NCI-H345 (cell line): ENCODE measurements at places on chromosomes 13 and 19.

- no peak for DNase-seq
Measured at GRCh38 chr13:100154842-100155416, 66.0 kb downstream of the PCCA start.

GRCh38 chr13:80873589-80873988 is 532.7 kb upstream of the SPRY2 start:
- DNase-seq: no peak

GRCh38 chr13:112668924-112669323 is 20.9 kb upstream of the ATP11A start:
- DNase-seq: no peak

DNA sequence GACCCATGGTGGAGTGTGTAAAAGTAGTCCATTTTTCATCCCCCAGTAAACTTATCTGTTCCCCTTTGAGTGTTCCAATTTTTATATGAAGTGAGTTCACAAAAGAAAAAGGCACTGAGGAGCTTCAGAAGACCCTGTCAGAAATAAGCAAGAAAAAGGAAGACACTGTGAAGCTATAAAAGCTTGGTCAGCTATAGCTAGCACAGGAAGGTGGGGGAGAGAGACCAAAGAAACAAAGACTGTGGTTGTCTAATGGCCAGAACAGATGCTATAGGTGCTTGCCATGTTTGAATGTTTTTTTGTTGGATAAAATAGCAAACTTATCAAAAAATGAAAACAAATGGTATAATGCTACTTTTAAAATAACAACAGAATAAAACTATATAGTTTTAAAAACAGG is 46.5 kb downstream of the RCBTB2 start:
- no peak for DNase-seq

DNA sequence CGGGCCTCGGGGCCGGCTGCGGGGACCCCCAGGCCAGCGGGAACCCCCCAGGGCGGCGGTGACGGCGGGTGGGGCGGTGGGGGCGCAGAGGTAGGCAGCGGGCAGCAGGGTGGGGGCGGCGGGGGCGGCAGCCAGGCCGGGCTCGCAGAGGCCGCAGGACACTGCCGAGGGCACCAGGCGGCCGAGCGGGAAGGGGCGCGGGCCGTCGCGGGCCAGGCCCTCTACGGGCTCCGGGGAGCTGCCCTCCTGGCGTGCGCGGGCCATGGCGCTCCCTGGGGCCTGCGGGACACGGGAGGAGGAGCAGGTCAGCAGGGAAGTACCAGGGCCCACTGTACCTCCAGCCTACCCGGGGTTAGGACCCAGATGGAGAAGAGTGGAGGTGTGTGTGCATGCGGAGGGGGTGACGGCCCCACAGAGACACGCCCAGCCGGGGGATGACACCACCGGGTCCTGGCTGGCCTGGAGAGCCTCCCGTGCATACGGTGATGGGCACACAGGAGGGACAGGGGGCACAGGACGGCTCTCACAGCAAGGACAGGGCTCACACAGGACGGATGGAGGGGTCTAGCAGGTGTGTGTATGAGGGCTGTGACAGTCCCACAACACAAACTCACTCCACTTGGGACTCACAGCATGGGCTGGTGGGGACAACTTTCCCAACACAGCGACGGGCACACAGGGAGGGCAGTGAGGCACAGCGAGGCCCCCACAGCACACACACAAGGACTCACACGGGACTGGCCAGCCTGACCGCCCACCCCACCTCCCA is 2.6 kb downstream of the BBC3 start:
- peak; percentile 18 for DNase-seq

DNA sequence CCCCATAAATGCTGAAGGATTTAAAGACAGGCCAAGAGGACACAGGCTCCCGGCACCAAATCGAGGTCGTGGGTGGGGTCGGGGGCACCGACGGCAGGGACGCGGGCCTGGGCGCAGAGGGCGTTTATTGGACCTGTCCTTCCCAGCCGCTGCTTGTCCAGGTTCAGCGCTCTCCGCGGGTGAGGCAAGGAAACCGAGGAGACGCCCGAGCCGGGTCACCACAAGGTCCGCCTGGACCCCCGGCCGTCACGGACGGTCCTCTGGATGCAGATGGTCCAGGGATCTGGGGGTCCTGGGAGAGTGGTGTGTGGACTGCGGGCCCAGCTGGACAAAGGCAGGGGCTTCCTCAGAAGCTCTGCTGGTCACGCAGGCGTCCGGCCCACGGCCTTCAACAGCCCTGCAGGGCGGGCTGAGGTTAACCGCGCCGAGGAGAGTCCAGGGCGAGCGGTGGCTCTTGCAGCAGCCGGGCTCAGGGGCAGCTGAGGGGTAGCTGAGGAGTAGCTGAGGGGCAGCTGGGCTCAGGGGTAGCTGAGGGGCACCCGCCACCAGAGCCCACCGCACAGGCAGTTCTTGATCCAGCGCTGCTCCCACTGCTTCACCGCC is 8.5 kb downstream of the CFD start:
- DNase-seq: no peak

- DNase-seq: no peak
Measured at GRCh38 chr13:41596190-41596589, 138.8 kb downstream of the RGCC start.

DNA sequence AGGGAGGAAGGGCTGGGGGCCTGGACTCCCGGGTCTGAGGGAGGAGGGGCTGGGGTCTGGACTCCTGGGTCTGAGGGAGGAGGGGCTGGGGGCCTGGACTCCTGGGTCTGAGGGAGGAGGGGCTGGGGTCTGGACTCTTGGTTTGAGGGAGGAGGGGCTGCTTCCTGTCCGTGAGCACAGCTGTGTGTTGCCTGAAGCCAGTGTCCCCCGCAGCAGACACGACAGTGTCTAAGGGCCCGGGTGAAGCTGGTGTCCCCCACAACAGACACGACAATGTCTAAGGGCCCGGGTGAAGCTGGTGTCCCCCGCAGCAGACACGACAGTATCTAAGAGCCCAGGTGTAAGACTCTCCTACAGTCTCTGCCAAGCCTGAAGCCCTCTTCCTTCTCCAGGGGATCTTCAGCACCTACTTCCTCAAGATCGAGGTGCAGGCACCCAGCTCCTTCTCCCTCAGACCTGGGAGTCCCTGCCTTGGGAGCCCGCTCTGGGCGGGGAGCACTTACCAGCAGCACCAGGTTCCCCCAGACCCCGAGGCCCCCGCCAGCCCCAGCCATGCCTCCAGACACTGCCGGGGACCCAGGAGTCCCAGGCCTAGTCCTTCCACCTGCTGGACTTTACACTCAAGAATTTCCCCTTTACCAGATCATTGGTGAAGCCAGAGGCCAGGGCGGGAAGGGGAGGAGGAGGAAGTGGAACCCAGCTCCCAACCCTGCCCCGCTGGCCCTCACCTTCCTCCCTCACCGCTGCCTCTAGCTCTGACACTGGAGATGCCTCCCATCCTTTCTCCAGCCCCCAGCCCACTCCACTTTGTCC is at the start of gene PTPRH:
TSS of gene PTPRH (minus strand) at position 622 of the 813 bp plus-strand sequence. CDS start at position 554, 68 bp downstream.
- DNase-seq: no peak

DNA sequence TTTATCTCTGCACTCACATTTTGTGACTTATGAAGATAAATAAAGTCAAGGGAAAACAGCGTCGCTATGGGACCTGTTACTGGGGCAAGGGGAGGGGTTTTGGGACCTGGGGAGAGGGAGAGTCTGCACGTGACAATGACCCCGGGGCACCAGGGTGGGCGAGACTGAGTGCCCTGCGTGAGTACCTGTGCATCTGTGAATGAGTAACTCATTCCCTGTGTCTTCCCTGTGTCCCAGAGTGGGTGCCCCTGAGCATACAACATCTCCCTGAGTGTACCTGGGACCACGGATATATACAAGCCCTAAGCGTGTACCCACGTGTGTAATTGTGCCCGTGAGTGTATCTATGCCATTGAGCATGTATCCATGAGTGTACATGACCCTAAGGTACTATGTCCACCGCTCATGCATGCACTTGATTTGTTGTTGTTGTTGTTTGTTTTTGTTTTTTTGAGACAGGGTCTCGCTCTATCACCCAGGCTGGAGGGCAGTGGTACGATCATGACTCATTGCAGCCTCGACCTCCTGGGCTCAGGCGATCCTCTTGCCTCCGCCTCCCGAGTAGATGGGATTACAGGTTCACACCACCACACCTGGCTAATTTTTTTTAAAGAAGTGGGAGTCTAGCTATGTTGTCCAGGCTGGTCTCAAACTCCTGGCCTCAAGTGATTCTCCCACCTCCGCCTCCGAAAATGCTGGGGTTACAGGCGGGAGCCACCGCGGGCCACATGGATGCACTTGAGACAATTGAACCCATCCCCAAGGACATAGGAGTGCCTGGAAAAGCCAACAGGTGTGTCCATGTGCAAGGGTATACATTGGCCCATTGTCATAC is 645 bp upstream of the TRAPPC5 start:
- no peak for DNase-seq

- no peak for DNase-seq
Measured at GRCh38 chr19:41552558-41552957, 23.4 kb upstream of the CEACAM21 start.

GRCh38 chr19:12331211-12331941 is 2.1 kb downstream of the ZNF563 start:
- no peak for DNase-seq

- DNase-seq: peak; percentile 96
Measured at GRCh38 chr13:106567474-106568298, at the start of gene ARGLU1. Gene ARGLU1, minus strand, starts transcription at chr13:106568137. Its CDS starts 218 bp downstream, at chr13:106567919.

GRCh38 chr19:48379058-48379457 is 12.3 kb downstream of the KDELR1 start:
- DNase-seq: no peak

DNA sequence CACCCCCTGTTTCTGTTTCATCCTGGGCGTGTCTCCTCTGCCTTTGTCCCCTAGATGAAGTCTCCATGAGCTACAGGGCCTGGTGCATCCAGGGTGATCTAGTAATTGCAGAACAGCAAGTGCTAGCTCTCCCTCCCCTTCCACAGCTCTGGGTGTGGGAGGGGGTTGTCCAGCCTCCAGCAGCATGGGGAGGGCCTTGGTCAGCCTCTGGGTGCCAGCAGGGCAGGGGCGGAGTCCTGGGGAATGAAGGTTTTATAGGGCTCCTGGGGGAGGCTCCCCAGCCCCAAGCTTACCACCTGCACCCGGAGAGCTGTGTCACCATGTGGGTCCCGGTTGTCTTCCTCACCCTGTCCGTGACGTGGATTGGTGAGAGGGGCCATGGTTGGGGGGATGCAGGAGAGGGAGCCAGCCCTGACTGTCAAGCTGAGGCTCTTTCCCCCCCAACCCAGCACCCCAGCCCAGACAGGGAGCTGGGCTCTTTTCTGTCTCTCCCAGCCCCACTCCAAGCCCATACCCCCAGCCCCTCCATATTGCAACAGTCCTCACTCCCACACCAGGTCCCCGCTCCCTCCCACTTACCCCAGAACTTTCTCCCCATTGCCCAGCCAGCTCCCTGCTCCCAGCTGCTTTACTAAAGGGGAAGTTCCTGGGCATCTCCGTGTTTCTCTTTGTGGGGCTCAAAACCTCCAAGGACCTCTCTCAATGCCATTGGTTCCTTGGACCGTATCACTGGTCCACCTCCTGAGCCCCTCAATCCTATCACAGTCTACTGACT is at the start of gene KLK3:
TSS of gene KLK3 (plus strand) at position 280 of the 775 bp plus-strand sequence. CDS start at position 321, 41 bp downstream.
- DNase-seq: no peak

DNA sequence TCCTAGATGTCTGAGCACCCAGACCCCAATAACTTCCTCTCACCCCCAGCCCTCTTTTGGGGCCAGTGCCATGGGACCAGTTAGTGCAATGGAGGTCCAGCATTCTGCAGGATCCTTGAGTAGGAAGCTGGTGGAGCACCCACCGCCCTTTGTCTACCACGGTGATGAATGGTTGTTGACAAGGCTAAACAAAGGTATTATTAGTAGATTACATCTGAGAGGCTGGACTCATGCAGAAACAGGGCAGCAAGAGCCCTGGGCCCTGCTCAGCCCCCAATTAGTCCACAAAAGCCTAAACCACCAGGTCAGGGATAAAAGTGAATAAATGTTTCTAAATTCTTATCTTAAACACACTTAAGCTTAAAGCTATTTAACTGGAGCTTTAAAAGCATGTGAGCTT is 196.5 kb upstream of the TSHZ3 start:
- DNase-seq: no peak

- no peak for DNase-seq
Measured at GRCh38 chr13:79379274-79379673, 26.8 kb downstream of the RBM26 start.

DNA sequence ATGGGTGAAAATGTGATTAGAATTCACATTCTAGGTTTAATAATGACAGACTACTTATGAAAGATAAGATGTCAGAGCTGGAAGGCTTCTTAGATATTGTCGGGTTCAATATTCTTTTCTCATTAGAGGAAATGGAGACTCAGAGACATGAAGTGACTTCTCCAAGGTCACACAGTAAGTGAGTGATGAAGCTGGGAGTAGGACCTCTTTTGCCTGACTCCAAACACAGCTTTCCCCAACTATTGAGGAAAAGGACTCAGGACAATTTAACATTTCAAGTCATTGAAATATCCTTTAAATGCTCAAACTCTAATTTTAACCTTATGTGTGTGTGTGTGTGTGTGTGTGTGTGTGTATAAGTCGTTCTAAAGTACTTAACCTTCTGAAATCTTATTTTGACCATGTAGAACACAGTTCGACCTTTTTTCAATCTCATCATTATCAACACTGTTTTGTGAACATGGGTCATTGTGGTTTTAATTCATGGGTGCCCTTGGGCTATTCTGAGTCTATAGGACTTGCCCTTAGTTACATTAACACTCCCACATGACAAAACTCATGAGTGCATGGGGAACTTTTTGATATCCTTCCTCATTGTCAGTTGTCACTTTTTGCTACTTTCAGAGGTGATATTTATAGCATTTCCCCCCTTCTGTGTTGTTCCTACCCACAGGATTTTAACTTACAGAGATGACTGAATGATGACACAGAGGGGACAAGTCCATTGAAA is 53.0 kb downstream of the LRCH1 start:
- DNase-seq: no peak

- DNase-seq: no peak
Measured at GRCh38 chr13:89940383-89940782, 1407.1 kb upstream of the MIR17HG start.

- DNase-seq: peak; percentile 55
Measured at GRCh38 chr13:64332048-64332447, 2898.1 kb downstream of the PCDH9 start.

DNA sequence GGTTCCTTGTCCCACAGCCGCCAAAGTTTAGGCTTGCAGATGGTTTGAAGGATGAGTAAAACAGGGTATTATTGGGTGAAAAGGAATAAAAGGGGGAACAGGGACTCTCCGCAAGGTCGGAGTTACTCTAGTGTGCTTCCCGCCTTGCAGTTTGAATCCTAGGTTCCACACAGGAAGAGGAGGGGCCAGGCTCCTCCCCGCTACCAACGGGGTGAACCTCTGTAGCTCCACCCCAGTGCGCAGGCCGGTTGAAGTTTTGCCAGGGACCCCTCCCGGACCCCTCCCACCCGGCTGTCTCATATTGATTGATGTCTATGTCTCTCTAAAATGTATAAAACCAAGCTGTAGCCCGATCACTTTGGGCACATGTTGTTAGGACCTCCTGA is 11.6 kb upstream of the GTF2F2 start:
- DNase-seq: no peak

- no peak for DNase-seq
Measured at GRCh38 chr13:91359111-91359510, 11.6 kb downstream of the MIR17HG start.

DNA sequence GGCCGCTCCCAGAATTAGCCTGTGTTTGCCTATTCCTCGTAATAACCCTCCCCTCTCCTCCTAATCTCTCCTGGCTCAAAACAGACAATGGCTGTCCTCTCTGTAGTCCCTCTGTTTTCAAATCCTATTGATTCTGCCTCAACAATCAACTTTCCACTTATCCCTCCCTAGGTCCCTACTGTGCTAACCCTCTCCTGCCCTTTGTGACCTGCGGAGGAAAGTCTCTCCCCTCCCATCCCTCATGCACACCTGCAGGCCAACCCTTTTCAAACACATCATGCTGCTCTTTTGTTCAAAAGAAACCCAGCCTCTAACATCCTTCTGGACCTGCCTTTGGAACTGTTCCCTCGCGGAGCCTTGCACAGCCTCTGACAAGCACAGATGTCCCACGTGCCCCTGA is 37.3 kb downstream of the CILP2 start:
- peak; percentile 46 for DNase-seq
